Posterior vena cava (tissue), 2 donors: ENCODE measurements at places on chromosomes 3 and 15.

- DNase-seq: no peak
Observed at GRCh38 chr15:60652870-60653269, 173.9 kb upstream of the ICE2 start.

GRCh38 chr3:43862992-43863805, 172.5 kb downstream of the ABHD5 start:
- DNase-seq: no peak

DNA sequence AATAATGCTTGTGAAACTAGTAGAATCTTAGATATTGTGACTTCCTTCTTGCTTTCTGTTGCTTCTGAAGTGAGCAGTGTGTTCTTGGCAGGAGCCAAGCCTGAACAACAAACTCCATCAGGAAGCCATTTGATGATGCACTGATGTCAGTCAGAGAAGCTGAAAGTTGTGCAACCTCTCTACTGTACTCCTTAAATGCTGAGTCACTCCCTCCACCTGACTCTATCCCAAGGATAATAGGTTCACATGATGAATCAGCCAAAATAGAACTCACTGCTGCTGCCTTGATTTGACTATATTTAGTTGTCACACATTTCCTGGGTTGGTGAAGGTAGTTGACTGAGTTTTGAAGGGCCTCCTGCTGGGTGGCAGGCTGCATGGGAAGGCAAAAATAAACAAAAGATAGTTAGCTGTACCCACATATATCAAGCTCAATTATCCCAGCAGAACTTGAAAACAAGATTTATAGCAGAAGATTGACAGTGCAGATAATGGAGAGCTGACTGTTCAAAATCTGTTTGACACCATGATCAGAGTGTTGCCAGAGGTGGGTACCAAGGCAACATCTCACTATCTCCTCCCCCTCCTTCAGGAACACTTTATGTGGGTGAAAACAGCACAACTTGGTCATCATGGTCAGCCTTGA, 328.4 kb upstream of the DPH6 start:
- no peak for DNase-seq

DNA sequence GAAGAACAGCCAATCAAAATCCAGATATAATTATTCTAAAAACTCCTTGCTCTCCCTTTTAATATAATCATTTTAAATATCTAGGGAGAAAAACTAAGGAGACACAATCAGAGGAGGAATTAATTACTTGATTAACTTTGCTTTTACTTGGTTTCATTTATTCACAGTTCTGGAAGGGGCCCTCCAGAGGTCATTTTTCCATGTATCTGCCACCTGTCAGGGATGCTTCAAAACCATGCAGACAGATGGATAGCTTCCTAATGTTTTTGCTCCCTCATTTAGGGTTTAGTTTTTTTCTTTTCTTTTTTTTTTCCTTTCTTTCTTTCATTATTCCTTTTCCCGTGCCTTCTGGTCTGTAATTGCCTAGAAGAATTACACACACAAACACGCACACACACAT, 438.1 kb upstream of the ARPP21 start:
- no peak for DNase-seq

GRCh38 chr3:120448756-120449155, 2.0 kb downstream of the FSTL1 start:
- no peak for DNase-seq
